Stimulated activated CD8-positive, alpha-beta memory T cell treated with anti-CD3 and anti-CD28 coated beads, Interleukin-15, amount 100 ng/mL, for 48 hours (primary cell): ENCODE measurements at places on chromosomes 12 and 14.
A peak's percentile ranks its signal among the peaks of the same experiment; 100 is the strongest.

DNA sequence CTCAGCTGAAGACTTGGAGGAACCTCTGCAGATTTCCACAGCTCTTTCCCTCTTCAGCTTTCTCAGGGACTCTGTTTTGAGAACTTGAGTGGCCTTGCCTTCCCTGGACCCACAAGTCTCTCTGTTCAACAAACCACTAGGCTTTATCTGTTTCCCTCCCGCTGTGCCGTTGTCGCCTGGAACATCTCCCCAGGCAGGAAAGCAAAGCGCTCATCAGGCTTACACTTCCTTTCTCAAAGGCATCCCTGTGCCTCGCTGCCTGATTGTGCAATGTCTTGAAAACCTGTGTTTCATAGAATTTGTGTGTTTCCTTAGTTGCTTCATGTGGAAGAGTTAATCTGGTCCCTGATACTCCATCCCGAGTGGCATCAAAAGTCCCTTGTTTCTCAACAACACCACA lies 64.1 kb downstream of the PPM1A start:
- no peak for DNase-seq

- DNase-seq, result no peak
These were observed 13.0 kb downstream of the ZFP36L1 start for GRCh38 chr14:68779761-68780323.

GRCh38 chr14:67574806-67575205 lies 25.3 kb downstream of the PIGH start:
- DNase-seq, result no peak

- DNase-seq, result no peak
These were observed 113.2 kb upstream of the HIF1A start for GRCh38 chr14:61581955-61582615.

DNA sequence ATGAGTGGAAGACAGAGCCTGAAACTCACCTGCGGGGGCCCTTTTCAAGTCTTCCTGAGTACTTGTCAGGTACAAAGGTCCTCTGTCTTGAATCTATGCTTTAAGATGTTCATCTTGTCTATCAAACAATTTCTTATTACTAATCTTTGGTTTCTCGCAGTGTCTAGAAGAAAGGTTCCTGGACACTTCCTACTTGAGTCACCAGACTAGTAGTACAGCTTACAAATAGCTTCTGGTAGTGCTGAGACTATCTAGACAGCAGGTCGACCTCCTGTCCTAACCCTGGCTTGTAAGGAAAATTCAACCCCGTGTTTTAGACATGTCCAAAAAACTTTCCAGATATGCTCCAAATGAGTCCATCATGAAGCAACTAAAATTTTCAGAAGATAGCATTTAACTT lies 11.2 kb upstream of the ARID2 start:
- no peak for DNase-seq

GRCh38 chr12:2643576-2644135 lies 151.1 kb upstream of the FKBP4 start:
- DNase-seq, result no peak

DNA sequence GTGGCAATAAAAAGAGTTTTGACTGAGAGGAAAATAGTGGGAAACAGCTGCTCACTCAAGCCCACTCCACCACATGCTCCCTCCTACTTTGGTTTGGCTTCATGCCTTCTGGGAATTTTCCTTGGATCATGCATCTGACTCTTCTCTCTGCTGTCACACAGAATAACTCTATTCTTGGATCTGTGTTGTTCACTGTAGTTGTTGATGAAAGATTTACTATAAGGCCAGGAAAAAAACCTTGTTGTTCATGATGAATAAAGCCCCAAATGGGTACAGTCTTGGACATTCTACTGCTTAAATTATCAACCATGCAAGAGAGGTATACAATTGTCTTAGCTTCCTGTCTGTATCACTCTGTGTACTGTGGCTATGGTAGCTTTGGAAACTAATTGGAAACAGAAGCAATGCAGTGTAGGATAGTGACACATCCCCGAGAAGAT lies 70.5 kb downstream of the TMX1 start:
- DNase-seq, result no peak

DNA sequence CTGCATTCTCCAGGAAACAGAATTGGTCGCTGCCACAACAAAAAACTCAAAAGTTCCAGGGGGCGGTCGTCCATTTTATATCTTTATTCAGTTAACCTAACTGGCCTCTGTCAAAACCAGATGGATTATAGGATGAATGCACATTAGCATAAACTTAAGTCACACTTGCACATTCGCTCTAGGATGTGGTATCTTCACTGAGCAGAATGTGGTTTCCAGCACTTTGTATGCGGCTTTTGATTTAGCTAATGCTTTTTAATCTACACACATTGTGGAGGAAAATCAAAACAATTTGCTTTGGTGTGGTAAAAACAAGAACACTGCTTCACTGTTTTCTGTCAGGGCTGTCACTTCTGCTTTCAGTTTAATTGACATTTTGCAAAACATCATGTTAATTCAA lies 4.5 kb downstream of the TAS2R50 start:
- peak; percentile 1 for DNase-seq

- DNase-seq, result no peak
These were observed 183.4 kb downstream of the ESR2 start for GRCh38 chr14:64110802-64111201.

DNA sequence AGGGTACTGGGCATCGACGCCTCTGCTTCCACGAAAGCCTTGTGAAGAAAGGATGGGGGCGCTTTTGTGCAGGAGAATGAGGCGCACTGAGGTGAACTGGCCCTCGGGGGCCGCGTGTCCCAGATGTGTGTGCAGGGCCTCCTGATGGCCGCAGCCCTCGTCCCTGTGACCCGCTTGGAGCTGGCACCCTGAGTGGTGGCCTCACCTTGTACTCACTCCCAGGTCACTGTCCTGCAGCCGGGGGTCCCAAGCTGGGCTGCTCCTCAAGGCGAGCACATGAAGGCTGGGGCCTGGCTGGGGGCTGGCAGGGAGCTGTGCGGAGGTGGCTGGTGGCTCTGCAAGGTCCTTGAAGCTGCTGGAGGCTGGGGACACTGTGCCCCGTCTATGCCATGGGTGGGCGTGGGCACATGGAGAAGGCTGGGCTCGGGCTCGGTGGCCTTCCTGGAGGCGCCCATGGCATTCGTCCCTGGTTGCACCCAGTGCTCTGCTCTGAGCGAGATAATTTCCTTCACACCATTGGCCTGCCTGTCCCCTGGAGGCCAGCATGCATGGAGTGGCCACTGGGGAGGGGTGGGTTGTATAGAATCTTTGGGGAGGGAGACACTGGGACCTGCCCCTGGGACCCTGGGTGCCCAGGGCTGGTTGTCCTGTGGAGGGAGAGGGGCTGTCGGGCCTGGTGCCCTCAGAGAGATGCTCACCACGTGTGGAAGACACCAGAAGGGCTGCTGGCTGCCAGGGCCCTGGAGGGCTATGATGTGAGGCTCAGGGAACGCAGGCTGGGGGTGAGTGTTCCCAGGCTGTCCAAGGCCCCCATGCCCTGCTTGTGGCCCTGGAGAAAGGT lies 79.3 kb downstream of the TMEM121 start:
- DNase-seq, result no peak
